A549 treated with Mapracorat at 1 μM for 4 hours (cell line): ENCODE measurements at places on chromosomes 7 and 10. TPM values are rescaled to one million over a fixed set of nuclear protein-coding genes. Genes with fewer than 3 reads are reported as not detected.

The POLR2J3 gene
- total RNA-seq, result 11.3 to 52.3 TPM (median 31.8 TPM) in 5 replicates

The C7orf33 gene
- total RNA-seq, result not detected in 5 replicates

The LRRC4 gene
- not detected in 5 replicates for total RNA-seq

The ZNF853 gene
- 2.0 to 3.2 TPM (median 2.5 TPM) in 5 replicates for total RNA-seq

The PTTG1IP2 gene
- not detected in 5 replicates for total RNA-seq

The AOC1 gene
- 0.05 to 0.32 TPM (median 0.13 TPM) in 3 of 5 replicates, not detected in the others for total RNA-seq

The MCM10 gene
- 21.2 to 25.5 TPM (median 23.0 TPM) in 5 replicates for total RNA-seq

The ZNF485 gene
- 1.6 to 2.6 TPM (median 2.1 TPM) in 5 replicates for total RNA-seq

The PRSS2 gene
- not detected in 5 replicates for total RNA-seq

The COL28A1 gene
- 0.45 to 0.98 TPM (median 0.65 TPM) in 5 replicates for total RNA-seq

The CALHM3 gene
- 0.17 to 0.53 TPM (median 0.30 TPM) in 5 replicates for total RNA-seq

The ITIH5 gene
- 0.03 to 0.12 TPM (median 0.10 TPM) in 5 replicates for total RNA-seq

The OR2A12 gene
- total RNA-seq, result not detected in 5 replicates

The GIMAP2 gene
- not detected in 5 replicates for total RNA-seq

The AGK gene
- total RNA-seq, result 25.9 to 36.7 TPM (median 28.4 TPM) in 5 replicates
